ENCODE measurements at places on chromosomes 7 and 10.

DNA sequence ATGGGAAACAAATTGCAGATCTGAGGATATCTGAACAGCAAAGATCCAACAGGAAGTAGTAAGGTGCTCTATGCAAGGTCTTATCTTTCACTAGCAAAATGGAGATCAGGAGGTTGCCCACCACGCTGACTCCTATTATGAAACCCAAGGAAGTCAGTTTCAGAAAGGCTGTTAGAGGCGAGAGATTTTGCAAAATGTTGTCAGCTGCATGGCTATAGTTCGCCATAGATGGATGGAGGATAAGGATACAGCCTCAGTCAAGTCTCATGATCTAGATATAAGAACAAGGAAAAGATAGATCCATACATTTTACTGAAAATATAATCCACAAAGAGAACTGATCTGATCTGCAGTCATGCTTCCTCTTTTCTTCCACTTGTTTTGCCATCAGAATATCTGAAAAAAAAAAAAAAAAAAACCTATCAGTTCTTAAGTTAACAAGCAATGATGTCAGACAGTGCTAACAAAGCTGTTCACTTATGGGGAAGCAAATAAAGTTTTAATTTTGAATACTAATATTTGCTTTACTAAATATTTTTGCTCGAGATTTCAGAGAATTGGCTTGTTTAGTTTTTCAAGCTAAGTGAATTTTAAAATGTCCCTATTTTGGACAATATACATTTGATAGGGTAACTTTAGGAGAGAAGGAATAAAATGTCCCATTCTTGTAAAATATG lies 2.0 kb downstream of the GPR85 start:
- no peak for DNase-seq

DNA sequence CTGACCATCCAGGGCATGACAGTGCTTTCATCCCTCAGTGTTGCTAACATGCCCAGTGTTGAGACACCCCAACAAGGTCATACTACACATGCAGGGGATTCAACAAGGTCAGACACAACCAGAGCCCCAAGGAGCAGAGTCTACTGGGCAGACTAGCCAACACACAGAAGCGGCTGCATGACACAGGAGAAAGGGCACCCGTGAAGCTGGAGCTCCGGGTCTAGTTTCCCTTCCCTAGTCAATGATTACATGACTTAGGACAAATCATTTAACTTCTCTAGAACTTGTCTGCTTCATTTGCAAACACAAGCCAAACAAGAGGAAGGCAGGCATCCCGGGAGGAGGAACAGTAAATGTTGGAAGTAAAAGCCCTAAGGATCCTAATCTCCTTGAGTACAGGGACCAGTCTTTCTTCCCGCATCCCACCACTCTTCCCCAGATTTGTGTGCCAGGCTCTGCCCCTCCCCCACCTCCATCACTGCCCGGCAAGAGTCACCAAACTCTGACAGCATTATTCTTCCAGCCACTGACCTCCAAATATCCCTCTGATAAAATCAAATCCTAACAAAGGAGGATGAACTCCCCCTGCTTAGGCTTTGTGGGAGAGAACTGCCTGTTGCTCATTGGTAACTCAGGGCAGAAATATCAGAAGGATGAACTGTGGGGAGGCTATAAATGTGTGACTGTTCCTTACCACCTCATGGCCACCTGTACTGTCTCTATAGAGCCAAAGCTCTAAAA lies 104.3 kb downstream of the KCNMA1 start:
- no peak for DNase-seq

DNA sequence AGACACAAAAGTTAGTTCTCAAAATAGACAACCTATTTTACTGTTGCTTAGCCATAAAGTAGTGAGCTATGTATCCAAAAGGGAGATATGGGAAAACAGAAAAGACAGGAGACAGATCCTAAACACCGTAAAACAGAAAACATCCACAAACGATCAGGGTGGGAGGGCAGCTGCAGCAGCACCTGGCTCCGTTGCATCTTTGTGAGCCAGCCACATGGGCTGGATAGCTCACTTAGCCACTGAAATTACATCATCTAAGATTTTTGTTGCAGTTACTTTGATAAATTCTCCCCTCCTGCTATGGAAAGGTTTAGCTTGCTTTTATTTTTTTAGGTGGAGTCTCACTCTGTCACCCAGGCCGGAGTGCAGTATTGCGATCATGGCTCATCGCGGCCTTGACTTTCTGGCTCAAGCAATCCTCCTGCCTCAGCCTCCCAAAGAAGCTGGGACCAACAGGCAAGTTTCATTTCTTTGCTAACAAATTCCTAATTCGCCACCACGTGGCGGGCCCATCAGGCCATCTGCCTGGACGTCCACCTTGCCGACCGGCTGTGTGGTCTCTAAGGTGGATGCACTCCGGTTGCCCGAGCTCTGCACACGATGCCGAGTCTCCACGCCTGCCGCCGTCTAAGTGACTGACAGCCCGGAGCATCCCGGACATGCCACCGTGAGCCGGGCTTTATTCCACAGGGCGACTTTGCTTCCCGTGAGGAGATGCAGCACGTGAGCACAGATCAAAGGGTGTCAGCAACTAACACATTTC lies 159.8 kb downstream of the DIP2C start:
- DNase-seq, result peak; percentile 73

DNA sequence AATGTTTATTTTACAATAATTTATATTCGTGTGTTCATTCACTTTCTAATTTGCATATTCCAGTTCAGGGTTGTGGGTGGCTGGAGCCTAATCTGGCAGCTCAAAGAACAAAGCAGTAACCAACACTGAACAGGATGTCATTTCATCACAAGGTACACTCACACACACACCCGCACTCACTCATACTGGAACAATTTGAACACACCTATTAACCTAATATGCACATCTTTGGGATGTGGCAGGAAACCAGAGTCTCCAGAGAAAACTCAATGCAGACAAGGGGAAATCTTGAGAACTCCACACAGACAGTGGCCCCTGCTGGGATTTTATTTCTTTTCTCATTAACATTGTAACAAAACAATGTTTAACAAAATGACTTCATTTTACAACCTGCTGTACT lies 97.4 kb downstream of the TWIST1 start:
- no peak for DNase-seq

DNA sequence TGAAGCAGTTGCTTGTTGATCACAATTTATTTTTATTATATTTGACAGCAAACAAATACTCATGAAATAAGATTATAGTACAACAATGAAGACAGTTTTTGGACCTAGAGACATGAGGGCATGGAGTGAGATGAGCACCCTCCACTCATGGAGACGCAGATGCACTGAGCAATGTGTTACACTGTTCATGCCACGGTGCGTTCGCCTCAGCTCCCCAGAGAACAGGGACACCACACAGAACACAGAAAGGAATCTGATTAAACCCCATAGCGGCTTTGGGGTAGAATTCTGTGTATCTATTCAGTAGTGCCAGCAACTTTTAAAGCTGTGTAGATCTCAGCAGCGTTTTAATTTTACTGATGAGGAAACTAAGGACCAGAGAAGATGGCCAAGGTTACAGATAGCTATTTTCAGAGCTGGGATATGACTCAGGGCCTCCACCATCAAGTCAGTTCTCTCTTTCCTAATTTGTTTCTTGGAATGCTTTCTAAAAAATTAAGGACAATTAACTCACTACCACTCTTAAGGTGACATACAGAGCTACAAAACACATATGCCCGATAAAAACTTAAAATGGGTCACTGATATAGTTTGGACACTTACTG lies 33.6 kb downstream of the FAM25A start:
- no peak for DNase-seq

DNA sequence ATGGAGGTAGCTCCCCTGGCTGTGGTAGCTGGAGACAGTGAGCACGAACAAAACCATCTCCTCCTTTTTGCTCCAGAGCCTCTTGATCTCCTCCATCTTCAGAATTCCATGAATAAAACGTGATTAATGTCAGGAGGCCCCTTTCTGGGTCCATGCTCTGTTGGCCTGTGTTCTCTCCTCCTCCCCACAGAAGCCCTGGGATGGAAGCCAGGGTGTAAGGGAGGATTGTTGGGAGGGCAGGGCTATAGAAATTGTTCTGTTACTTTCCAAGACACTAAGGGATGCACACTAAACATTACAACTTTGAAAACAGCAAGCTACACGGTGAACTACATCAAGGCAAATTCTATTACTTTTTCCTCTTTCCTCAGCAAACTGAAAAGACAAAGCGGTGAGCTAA lies 96.3 kb downstream of the RNF216 start:
- peak; percentile 12 for DNase-seq

DNA sequence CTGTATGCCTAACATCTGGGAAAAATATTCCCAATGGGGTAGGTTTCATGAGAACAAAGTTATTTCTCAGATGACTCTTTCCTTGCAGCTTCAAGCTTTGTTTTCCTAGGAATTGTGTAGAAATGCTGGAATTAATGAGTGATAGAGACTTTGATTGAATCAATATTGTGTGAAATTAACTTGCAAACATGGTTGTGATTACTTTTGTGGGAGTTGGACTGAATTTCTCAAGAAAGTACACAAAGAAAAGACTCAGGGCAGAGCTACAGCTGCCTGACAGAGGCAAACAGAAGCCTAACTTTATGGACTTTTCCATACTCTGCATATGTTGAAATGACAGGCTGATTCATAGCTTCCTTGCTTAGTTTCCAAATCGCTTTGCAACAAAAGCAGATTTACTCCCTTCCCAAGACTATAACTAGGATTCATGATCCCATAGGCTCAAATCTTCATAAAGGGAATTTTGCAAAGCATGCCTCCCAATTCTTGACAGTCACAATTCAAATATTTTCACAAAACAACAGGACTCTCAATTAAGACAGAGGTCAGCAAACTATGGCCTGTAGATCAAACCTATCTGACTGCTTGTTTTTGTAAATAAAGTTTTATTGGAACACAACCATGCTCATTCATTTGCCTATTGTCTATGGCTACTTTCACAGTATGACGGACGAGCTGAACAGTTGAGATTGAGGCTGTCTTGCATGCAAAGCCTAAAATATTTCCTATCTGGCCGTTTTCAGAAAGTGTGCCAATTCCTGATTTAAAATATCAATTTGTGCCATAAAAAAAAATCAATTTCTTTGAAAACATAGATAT lies 27.6 kb downstream of the NRP1 start:
- no peak for DNase-seq

DNA sequence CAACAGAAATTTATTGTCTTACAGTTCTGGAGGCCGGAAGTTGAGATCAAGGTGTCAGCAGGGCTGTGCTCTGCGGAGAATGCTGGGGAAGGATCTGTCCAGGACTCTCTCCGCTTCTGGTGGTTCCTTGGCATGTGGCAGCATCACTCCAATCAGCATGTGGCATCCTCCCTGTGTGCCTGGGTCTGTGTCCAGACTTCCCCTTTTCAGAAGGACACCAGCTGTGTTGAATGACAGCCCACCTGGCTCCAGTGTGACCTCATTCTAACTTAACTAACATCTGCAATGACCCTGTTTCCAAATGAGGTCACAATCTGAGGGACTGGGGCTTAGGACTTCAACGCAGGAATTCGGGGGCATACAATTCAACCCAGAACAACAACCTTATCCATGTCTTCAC lies 141.9 kb downstream of the BMS1 start:
- no peak for DNase-seq

Data from posterior vena cava (tissue), 2 donors.